ENCODE measurements at places on chromosomes 1 and 21.

DNA sequence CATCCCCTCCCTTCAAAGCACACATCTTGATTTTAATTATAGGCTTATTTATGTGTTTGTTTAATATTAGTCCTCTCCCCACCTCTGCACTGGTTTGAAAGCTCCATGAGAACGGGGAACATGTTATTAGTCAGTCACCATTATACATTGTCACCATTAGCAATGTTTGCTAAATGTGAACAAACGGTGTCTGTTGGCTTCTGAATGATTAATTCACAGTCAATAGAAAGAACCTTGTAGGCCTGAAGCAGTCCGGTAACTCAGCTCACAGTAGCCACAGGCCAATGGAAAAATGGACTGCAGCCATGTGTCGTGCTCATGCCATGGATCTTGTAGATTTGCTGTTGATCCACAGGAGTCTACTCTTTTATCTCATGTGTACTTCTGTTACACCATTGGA is 49.7 kb upstream of the NHLH2 start:
- DNase-seq = no peak

GRCh38 chr1:42815941-42816584 is 859 bp upstream of the ERMAP start:
- DNase-seq = no peak

DNA sequence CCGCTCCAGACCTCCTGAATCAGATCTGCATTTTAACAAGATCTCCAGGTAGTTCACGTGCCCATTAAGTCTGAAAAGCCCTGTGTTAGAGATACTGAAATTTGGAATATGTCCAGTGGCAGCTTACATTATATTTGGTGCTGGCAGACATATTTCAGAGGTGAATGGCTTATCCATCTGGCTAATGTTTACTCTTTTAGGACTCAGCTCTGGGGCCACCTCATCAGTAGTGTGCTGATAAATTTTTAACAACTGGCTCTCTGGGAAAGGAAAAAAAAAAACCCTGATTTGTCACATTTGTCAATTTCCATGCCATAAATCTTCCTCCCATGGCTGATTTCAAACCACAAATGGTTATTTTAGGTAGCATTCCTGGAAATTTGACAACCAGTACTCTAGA is 25.3 kb upstream of the SYT6 start:
- no peak for DNase-seq

DNA sequence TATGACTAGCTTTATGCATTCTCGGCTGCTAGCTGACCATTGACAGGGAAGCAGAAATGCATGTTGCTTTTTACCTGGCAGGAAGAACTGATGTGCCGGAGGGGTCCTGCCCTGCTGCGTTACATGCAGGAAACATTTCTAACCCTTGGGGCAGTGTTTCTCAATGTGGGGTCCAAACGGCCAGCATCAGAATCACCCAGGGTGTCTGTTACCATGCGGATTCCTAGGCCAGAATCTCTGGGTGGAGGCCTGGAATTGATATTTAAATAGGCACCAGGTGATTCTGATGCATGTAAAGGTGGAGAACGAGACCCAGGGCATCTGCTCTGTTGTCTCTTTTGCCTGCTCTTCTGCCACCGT is 182.7 kb downstream of the PCP4 start:
- no peak for DNase-seq

DNA sequence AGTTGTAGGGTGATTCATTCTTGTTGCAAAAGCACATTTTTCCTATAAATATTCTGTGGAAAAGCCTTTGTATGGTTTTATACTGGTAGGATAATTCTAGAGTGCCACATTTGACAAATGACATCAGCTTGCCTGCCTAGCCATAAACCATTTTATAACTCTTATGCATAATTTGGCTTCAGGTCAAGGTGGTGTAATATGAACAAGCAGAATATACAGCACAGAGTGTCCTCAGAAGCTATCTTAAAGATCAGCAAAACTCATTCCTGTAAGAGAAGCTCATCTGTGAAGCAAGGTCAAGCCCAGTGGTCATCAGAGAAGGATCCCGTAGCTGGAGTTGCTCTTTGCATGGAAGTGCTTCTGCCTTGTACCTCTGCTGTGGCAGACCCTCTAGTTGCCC is 24.0 kb upstream of the C1orf21 start:
- DNase-seq = peak; percentile 47

- no peak for DNase-seq
Measured at GRCh38 chr1:49864581-49864980, 159.2 kb downstream of the AGBL4 start.
